Stimulated activated CD8-positive, alpha-beta memory T cell treated with anti-CD3 and anti-CD28 coated beads, Interleukin-4, amount 100 ng/mL, for 4 hours (primary cell): ENCODE measurements at places on chromosomes 12 and 14.
A peak's percentile ranks its signal among the peaks of the same experiment; 100 is the strongest.

GRCh38 chr14:66401449-66402095 is 84.6 kb upstream of the CCDC196 start:
- DNase-seq: no peak

DNA sequence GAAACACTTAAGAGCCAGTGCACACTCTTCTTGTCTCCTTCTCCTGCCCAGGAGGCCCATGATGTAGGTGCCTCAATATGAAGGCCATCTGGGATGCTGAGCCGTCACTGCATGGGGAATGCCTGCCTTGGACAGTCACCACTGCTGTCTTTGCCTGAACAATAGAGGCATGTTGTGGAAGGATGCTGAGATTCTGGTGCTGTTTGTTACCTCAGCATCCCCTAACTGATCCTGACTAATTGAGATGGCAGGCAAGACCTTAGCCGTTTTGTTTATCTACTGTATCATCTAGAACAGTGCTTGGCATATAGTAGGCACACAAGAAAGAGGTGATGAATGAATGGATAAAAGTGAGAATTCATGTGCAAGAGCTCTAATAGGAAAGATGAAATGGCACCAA is 253.5 kb downstream of the GLT1D1 start:
- no peak for DNase-seq

GRCh38 chr12:55830601-55831446 is 1.4 kb upstream of the DNAJC14 start:
- no peak for DNase-seq

- peak; percentile 95 for DNase-seq
Observed at GRCh38 chr12:53727310-53728041, at the start of gene CALCOCO1. Gene CALCOCO1 (minus strand): TSS chr12:53727452. CDS start chr12:53725242, 2,210 bp downstream.

- no peak for DNase-seq
Observed at GRCh38 chr12:39048395-39048794, 143.0 kb upstream of the CPNE8 start.

GRCh38 chr14:57834961-57835360 is 30.9 kb downstream of the SLC35F4 start:
- DNase-seq: no peak

GRCh38 chr12:272942-273341 is 10.3 kb upstream of the SLC6A13 start:
- DNase-seq: no peak

GRCh38 chr14:94378527-94379290 is 9.7 kb downstream of the SERPINA1 start:
- no peak for DNase-seq

DNA sequence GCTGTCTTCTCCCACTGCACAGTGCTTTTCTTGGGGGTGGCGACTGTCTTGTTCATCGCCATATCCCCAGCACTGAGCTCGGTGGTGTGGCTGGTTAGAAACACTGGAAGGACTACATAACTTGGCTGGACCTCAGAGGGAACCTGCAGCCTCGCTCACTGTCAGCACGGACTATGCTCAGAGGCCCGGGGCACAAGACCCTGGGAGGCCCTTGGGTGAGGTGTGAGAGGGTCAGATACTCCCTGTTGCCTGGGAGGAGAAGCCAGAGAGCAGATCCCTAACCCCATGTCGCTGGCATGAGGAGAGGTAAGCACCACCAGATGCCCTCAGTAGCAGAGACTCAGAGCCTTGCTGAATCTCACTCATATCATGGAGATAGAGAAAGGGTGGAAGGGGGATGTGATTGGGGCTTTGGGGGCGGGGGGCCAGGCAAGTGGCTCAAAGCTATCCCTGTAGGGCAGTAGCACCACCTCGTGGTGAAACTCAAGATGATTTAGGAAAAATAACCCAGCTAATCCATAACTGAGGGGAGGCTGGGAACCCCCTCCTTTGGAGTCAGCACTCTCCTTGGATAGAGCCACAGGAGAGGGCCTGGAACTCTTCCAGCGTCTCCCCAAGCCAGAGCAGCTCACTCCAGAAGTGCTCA is 18.7 kb upstream of the HDAC7 start:
- DNase-seq: no peak

DNA sequence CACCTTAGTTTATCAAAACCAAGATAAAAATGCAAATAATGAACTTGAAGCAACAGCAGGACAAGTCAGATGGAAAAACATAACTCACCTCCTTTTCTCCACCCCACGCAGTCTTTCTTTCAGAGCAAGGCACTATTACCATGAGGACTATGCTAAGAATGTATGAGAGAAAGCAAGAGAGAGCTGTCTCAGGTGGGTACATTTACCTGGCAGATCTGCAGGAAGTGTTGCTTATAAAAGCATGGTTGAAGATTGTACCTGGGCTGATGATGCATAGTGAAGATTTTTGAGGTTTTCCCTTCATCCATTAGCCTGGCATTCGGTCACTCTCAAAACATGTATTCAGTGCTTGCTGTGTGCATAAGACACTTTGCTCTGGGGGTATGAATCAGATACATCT is 68.8 kb upstream of the IFNG-AS1 start:
- no peak for DNase-seq

DNA sequence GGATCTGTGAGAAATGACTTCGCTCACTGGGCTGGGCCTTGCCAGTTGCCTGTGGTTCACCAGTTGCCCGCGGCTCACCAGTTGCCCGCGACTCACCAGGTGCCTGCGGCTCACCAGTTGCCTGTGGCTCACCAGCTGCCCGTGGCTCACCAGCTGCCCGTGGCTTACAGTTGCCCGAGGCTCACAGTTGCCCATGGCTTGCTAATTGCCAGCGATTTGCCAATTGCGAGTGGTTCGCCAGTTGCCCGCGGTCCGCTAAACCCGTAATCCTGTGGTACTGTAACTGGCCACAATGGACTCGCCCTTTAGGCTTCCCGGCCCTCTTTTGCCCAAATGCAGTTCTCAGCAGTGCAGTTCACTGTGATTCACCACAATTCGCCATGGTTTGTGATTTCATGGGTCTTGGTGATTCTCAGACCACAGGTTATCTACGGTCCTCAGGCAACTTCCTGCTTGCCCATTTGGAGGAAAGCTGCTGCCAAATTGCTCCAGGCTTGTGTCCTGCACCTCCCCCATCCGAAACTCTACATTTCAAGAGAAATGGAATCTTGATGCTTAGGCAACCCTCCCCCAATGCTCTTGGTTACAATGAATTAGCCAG is 15.0 kb upstream of the MEG3 start:
- no peak for DNase-seq

DNA sequence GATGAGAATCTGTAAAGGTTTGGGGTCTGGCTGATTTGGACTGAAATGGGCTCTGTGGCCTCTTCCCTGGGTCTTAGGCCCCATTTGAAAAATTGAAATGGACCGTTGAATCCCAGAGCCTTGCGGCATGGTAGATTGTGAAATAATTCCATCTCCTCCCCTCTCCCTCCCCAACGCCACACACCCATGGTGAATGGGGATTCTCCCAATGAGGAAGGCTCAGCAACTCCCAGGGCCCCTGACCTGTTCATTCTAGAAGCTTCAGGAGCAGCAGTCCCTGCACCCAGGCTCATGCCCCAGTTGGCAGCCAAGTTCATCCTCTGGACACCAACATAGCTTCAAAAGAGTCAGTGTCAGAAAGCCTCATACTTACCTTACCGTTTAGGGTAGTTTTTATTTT is 217.4 kb downstream of the ZFP36L1 start:
- no peak for DNase-seq
